ENCODE measurements at places on chromosomes 2 and 18.

- DNase-seq = no peak
These were observed 233.0 kb downstream of the ACTR3 start for GRCh38 chr2:114122930-114123329.

DNA sequence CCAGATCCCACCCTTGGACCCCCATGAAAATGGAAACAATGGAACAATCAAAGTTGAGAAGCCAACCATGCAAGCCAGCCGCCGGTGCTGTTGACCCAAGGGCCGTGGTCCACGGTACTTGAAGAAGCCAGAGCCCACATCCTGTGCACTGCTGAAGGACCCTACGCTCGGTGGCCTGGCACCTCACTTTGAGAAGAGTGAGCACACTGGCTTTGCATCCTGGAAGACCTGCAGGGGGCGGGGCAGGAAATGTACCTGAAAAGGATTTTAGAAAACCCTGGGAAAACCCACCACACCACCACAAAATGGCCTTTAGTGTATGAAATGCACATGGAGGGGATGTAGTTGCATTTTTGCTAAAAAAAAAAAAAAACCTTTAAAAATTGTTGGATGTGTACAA lies 26.5 kb upstream of the TXNDC2 start:
- no peak for DNase-seq

DNA sequence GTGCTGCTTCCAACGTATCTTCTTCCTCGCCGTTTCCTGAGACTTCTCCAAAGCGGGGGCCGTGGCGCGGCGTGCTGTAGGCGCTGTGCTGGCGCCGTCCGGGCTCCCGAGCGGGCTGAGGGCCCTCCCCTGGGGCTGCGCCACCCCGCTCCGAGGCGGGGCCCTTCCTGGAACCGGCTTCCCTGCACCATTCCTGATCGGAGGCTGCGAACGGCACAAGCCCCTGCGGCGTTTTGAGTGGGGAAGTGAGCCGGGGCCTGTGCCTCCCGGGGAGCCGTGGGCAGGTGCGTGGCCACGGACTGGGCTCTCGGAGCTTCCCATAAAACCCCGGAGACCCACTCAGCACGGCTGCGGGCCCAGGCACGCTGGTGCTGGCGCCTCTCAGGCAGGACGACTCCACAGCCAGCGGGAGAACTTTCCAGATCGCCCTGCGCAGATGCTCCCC lies 74.7 kb downstream of the PSMG2 start:
- no peak for DNase-seq

GRCh38 chr2:159193791-159194190 lies 92.7 kb downstream of the WDSUB1 start:
- no peak for DNase-seq

- no peak for DNase-seq
These were observed 205.8 kb upstream of the SALL3 start for GRCh38 chr18:78773819-78774218.

DNA sequence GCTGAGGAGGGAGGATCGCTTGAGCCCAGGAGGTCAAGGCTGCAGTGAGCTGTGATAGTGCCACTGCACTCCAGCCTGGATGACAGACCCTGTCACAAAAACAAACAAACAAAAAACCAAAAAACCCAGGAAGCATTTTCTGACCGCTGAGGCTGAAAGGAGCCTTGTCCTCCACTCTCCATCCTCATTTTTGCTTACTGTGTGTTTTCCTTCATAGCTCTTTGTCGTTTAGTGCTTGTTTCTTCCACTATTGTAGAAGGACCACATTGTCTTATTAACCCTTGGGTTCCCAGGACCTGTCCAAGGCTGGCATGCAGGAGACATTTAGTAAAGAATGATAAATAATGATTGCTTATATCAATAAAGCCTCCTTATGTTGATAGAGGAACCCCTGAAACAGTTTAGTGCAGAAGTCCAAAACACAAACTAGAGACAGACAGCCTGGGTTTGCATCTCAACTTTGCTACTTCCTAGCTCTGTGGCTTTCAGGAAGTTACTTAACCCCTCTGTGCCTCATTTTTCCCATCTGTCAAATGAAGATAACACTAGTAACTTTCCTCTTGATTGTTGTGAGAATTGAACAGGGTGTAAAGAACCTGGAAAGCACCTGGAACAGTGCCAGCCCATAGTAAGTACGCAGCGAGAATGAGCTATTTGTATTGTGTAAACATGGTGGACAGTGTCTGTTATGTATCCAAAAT lies 126.0 kb downstream of the LPIN1 start:
- DNase-seq = peak; percentile 26
